ENCODE measurements at places on chromosomes 2 and 18.

- DNase-seq: no peak
These were observed 221.4 kb downstream of the CMPK2 start for GRCh38 chr2:6644261-6644660.

DNA sequence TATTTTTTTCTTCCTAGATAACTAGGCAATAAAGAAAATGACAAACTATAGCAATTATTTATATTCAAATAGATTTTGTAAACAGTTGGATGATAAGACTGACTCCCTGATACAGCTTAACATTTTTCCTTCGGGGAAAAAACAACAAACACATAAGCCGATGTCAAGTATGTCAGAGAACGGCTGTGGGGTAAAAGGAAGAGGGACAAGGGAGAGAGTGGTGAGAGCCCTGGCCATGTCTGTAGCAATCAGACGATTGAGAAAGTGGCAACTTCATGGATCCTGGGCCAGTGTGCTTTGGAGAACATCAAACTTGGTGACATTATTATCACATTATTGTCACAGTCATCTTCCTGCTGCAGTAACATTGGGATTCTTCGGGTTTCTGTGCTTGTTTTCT lies 65.2 kb downstream of the RNF144A start:
- no peak for DNase-seq

DNA sequence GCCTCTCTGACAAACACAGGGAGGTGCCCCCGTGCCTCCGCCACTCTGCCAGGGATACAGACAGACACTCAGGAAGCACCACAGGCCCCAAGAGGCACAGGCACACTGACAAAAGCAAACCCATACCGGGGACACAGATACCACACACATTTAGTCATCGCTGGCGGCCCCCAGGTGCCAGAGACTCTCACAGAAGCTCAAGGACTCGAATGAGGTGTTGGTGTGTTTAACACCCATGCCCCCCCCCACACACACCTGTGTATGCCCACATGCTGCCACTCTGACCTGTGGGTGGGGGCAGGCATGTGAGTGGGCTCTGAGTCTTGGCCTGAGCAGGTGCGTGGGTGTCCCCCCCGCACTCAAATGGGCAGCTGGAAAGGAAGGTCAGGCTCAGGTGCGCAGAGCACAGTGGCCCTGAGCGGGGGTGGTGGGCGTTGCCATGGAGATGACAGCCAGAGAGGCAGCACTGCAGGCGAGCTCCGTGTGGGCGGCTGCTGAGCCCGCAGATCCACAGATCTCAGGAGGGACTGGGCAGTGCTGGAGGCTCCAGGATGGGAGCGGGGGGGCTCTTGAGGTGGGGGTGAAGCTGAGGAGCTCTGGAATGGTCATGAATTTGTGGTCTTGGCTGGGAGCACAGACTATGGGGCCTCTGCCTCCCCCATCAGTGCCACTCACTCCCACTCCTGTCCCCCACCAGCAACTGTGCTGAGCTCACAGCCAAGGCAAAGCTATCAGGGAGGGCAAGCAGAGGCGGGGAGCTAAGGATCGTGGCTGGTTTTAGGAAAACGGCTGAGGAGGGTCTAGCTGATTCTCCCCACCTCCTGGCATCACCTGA lies 73.9 kb upstream of the TAF1B start:
- DNase-seq: no peak

GRCh38 chr18:37430357-37431076 lies 135.1 kb downstream of the CELF4 start:
- no peak for DNase-seq

- DNase-seq: no peak
These were observed 110.3 kb upstream of the ST6GAL2 start for GRCh38 chr2:106996171-106996769.

GRCh38 chr18:10053861-10054260 lies 140.0 kb downstream of the VAPA start:
- DNase-seq: no peak

GRCh38 chr18:48682768-48683167 lies 143.9 kb downstream of the CTIF start:
- DNase-seq: no peak

DNA sequence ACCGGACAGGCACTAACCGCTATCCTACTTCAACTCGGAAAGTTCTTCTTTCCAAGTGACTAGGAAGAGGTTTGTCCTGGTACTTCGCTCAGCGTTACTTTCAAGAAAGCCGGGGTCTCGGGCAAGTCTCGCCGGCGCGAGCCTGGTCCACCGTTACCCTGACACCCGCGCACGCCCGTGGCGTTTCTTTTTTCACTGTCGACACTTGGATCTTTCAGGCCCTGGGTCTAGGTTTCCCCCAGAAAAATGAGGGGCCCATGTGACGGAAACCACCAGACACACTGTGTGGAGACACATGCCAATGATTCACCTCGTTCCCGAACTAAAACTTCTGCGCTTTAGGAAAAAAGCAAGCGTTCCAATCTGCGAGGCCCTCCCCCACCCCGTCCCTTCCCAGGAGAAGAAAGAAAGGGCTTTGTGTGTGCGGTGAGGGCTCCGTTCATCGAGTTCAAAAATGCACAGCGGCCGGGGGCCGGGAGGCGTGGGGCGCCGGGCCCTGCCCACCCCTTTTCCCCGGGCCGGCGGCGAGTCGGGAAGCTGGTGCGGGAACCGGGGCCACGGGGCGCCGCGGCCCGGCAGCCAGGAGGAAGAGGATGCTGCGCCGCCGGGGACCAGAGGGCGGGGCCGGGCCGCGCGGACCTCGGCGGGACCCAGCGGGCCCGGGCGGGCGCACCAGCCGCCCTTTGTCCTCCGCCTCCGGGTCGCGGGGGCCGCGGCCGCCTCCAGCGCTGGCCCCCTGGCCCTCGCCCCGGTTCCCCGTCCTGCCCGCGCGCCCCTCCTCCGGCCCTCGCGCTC lies 2.6 kb downstream of the ZNF521 start:
- DNase-seq: peak; percentile 7

- DNase-seq: no peak
These were observed 106.9 kb downstream of the FARSB start for GRCh38 chr2:222548992-222549391.

GRCh38 chr2:112156152-112156986 lies 18.2 kb downstream of the FBLN7 start:
- no peak for DNase-seq

GRCh38 chr2:24222946-24223345 lies 48.1 kb downstream of the FAM228A start:
- DNase-seq: no peak

DNA sequence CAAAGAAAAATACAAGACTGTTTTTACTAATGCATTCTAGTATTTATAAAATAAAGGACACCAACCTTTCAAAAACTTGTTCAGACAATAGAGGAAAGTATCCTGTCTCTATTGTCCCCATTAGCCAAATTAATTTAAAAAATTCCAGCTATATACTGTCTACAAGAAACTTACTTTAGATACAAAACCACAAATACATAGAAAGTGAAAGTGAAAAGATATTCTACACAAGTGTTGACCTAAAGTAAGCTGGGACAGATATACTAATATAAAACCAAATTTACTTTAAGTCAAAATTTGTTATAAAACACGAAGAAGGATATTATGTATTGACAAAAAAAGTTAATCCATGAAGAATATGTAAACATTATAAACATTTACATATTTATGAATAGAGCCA lies 893.3 kb upstream of the TMEFF2 start:
- DNase-seq: no peak

DNA sequence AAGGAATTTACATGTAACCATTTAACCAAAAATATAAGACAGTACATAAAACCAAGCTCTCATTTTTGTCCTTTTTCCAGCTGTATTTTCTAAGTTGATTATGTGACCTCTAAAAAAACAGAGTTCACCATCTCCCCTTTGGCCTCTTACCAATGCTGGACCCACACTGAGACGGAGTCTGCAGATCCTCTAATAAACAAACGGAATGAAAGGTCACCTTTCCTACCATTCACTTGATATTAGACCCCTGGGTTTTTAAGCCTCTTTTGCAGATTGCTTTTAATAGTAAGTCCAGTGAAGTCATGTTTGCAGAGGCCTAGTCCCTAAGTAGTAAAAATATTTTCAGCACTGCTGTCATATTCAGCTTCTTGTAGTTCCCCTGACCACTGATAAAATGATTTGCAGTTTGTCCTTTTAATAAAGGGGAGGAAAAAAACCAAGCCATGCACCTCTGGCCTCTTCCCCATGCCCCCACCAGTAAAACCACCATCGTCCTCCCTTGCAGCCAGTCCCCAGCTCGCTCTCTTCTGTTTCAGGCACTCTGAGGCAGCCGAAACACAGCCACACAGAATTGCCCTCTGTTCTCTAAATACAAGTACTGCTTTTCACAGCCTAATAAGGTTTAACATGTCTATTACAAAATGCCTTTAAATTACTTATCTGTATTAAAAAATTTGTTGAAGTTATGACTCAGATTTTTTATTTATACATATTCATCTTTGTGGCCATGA lies 427.5 kb downstream of the PARD3B start:
- no peak for DNase-seq

- DNase-seq: peak; percentile 84
These were observed 190.1 kb downstream of the TTC32 start for GRCh38 chr2:19711470-19712372.

DNA sequence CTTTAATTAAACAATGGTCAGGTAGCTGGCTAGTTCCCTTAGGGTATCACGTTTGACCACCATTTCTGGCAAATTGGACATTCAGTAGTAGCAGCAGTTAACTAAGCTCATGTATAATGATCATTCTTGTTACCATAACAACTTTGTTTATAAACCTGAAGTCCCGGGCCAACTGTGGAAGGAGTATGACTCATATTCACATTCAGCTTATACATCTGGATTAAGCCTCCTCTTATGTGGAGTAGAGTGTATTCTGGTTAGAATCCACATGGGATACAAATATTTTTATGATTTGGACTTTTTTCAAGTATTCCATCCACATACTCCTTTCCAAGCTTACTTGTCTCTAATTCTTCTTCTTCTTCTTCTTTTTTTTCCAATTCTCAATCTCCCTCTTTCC lies 70.3 kb upstream of the ZSWIM2 start:
- peak; percentile 48 for DNase-seq

DNA sequence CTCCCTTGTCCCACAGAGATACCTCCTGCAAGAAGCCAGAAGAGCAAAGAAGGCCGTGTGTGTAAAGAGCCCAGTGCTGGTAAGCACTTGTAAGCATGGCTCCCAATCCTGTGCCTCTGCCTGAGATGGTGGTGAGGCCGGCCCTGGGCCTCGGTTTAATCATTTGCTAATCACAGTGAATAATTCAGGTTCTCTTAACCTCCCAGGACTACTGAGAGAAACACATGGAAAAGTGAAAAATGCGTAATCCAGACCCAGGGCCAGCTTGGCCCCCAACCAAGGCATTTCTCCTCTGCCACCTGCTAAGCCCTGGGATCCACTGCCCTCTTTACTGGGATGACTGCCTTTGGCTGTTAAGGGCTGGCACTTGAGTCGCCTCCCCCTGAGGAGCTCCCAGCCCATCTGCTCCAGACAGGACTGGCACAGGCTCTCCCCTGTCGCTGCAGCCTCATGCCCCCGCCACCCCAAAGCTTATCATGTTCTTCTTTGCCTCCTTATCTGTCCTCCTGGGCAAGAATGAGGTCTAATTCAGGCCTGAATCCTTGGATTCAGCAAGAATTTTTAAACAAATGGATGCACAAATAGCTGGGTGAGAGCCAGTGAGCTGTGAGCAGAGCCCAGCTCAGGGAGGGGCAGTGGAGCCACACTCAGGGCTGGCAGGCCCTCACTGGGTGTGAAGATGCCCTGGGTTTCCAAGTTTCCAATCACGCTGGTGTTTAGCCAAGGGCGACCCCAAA lies 193.9 kb upstream of the HS6ST1 start:
- DNase-seq: no peak

DNA sequence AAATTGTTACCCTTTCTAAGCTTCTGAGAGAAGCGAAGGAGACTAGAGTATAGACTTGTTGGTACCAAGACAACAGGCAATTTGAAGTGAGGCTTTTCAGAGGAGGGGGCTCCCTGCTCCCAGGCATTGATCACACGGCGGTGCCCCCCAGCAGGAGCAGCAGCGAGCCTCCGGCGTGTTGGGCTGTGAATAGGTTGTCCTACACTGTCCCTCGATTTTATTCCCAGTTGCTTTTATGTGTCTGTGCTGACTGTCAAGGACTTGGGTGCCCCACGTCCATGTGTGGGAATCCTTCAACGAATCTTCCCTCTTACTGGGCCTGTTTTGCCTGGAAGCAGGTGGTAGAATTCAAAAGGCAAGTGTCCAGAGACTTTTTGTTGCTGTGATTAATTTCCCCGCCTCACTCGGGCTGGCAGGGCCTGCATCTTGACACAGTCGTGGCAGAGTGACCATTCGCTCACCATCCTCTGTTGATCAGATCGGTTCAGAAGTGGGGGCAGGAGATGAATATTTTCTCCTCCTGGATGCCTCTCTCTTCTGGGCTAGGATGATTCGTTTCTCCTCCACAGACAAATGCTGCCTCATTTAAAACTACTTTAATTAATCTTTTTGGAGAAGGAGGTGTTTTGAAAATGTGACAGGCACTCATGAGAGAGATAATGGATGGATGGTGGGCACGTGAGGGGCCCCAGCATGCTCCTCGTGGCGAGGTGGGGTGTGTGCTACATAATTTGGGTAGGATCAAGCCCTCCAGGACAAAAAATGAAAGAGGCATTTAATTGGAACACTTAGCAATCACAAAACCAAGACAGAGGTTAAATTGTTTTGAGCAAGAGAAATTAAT lies 77.6 kb downstream of the SMIM21 start:
- DNase-seq: no peak

DNA sequence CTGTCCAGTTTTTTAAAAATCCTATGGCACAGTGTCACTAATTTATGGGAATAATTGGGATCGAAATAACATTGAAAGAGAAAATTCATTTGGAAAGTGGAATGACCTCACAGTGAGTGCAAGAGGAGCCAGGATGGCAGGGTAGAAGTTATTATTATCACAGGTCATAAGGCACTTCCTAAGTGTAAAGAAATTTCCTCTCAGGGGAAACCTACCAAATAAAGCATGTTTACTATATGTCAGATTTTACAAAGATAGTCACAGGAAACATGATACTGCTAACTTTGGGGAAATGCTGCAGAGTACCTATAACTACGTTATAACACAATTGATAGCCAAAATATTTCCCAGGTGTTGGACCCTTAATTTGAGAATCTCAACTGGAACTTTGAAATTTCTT lies 226.3 kb upstream of the SMAD7 start:
- no peak for DNase-seq

- DNase-seq: no peak
These were observed 9.6 kb upstream of the MTLN start for GRCh38 chr2:110221938-110222337.

GRCh38 chr18:46167971-46168370 lies 63.8 kb downstream of the HAUS1 start:
- no peak for DNase-seq

GRCh38 chr2:3807853-3808252 lies 104.5 kb downstream of the DCDC2C start:
- no peak for DNase-seq

GRCh38 chr2:11152591-11152990 lies 2.7 kb upstream of the SLC66A3 start:
- no peak for DNase-seq

DNA sequence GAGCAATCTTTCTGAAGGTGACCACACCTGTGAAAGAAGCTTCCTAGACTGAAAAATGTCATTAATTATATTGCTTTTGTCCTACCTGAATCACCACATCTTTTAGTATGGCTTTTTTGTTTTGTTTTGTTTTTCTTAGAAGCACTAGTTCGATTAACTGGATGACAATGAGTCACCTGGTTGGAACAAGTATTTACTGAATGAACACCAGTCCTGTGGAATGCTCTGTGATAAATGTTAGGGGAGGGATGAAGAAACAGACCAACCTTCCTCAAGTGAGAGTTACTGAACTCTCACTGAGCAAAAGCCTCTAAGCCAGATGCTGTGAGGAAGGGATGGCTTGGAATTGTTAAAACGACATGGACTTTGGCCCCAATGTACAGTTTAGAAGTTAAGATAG lies 26.8 kb upstream of the DCC start:
- DNase-seq: no peak

- no peak for DNase-seq
These were observed 153.4 kb downstream of the MGAT5 start for GRCh38 chr2:134407154-134407890.

Measured in amniotic stem cell (primary cell).